ENCODE measurements at places on chromosomes 11 and 22. TPM values are rescaled to one million over a fixed set of nuclear protein-coding genes. Genes with fewer than 3 reads are reported as not detected.
A peak's percentile ranks its signal among the peaks of the same experiment; 100 is the strongest.

Gene VPREB3
- 0.80 TPM for polyA plus RNA-seq

Gene XKR3
- not detected for polyA plus RNA-seq

Gene LRRC51
- polyA plus RNA-seq: 9.4 TPM

Gene CREB3L1
- 59.1 TPM for polyA plus RNA-seq

Gene UBE2L6
- 18.9 TPM for polyA plus RNA-seq

Gene TIMM8B
- polyA plus RNA-seq: 49.4 TPM

Gene TST
- 52.3 TPM for polyA plus RNA-seq

Gene BCO2
- polyA plus RNA-seq: 10.0 TPM

Gene MMP8
- polyA plus RNA-seq: 0.08 TPM

DNA sequence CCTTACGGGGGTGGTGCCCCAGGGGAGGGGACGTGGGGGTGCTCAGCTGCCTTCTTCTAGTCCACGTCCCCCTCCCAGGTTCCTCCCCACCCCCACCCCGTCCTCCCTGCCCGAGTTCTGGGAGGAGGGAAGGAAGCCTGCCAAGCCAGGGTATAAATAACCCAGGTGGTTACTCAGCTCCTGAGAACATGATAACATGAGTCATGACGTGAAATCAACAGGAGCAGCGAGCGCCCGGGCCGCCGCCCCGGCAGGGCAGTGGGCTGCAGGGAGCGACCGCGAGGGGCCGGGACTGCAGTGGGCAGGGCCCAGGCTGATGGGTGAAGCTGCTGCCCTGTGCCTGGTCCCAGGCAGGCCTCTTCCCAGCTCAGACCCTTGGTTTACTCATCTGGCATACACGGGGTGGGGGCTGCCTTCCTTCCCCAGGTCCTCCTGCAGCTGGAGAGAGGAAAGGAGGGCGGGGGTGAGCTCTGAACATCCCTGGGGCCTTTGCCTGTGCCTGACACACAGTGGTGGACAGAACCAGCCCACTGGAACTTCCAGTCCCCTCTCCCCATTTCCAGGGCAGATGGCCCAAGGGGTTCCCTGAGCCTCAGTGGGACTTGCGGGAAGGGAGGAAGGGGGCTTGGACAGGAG is 8.8 kb upstream of the PDGFB start:
- DNase-seq: peak; percentile 80

GRCh38 chr11:132244846-132245245 is 874.4 kb downstream of the NTM start:
- no peak for DNase-seq

DNA sequence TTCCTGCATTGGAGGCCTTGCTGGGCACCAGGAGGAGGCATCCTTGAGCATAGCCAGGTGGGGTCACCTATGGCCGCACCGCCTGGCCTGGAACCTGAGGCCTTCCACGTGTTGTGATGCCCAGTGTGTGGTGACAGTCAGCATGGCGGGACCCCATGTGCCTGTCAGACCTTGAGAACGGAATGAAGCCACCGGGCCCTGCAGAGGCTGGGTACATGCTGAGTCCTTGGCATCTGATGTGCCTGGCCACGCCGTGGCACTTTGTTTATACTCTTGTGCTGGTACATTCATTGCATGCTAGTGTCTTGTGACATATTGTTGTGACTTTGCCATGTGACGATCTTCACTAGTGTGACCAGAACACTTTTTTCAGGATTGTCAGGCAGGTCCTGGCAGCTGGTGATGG is 8.5 kb upstream of the MYO7A start:
- DNase-seq: no peak

DNA sequence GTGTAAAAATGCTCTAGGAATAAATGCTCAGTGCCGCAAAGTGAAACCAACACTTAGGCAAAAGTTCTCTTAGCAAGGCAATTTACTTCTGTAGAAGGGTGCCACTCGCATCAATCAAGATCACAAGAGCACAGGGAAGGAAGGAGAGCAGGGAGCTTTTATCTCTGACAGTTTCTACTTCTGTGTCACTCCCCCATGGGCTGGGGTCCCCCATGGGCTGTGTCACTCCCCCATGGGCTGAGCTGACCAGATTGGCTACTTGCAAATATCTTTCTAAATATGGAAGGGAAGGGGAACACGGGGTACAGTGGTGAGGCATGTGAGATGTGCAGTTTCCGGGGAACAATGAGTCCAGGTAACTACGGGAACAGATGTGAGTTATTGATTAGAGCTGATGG is 397 bp downstream of the OR52N2 start:
- DNase-seq: no peak

DNA sequence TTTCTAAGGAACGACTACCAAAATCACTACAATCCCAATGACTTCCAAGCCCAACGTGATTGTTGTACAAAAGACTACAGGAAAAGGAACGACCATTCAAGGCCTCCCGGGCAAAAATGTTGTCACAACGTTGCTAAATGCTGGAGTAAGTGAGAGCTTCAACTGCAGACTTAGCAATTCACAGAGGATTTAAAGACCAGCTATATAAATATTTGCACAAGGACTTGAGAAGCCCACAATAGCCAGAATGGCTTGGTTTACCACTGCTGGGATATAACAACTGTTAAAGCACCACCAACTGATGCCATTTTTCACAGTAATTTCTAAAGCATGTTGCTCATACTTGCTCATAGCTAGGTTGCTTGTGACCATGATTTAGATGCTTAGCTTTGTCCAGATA is 78.3 kb downstream of the EMSY start:
- DNase-seq: no peak

DNA sequence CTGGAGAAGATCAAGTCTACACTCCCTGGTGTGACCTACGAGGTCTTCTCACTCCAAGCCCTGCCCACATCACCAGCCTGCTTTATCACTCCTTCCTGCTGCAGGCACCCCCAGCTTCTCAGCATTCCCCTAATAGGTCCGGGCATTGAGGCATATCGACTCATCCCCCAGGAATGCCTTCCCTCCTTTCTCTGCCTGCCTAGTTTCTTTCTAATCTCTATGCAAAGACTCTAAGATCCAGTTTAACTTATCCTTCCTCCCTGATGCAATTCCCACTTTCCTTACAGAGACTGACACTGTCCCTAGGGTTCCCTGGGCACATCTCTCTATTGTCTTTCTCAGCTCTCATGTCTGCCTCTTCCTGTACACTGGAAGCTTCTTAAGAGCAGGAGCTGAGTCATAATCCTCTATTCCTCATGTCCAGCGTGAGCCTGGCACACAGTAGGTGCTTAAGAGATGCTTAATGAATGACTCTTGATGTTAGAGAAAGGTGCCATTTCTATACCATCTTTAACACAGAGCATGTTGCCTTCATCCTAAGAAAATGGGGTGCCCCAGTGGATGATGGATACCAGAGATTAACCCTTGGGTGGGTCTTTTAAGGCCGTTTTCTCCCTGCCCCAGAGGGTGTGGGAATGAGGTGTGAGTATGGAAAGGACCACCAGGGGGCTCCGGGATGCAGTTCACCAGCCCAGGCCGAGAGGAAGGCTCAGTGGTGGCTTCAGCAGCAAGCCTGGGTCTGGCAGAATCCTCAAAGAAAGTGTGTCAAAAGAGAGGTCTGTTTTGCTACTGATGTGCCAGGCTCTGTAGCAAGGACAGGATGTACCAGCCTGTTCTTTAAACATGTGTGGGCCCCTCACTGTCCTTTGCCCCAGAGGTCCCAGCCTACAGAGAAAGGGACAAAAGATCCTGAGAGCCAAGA is 34.7 kb downstream of the PARVA start:
- DNase-seq: no peak

- no peak for DNase-seq
These were observed at the start of gene C22orf15 for GRCh38 chr22:23762842-23763578. TSS of gene C22orf15 (plus strand) at chr22:23762990. CDS start at chr22:23763307, 317 bp downstream.

DNA sequence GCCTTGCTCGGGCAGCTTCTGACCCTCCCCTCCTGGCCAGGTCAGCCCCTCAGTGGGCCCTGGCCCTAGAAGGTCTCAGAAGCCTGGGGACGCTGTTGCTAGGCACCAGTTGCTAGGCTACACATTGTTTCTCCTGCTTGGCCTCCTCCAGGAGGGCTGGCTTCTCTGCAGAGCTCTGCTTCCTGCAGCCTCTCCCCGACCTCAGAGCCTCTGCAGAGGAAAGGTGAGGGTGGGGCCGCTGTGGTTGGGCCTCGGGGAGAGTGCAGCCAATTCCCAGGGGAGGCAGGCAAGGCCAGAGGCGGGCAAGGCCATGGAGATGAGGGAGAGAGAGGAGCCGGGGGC is 27.6 kb upstream of the LRRC10B start:
- DNase-seq: no peak

- DNase-seq: no peak
These were observed 99.3 kb upstream of the SESN3 start for GRCh38 chr11:95330302-95330701.

DNA sequence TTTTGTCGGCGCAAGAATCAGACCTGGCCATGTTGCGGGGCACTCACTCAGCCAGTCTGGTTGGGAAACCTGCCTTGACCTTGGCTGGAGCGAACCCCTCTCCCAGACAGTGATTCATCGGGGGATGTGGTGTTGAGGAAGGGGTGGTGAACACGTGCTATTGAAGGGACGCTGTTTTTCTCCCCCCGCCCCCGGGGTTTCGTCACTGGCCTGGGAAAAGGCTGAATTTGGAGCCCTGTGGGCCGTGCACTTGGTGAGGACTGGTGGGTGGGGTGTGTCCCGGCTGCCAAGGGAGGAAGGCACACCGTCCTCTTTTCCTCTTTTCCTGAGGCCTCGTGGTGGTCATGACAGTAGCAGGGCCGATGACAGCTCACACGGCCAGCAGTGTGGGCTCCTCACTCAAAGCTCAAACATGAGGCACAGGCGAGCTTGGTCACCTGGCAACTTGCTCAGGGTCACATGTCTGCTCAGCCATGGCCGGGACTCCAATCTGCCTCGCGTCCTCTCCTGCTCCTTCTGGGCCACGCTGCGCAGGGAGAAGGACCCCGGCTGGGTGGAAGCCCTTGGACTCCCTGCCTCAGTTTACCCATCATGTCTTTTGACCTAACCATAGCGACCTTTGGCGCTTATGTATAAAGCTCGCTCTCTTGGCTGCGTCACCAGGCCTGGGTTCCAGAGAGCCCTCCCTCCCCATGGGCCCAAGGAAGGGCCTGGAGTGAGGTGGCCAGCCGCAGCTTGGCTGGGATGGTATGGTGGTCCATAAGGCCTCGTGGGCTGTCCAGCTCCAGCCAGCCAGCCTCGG is 49.4 kb downstream of the SMIM38 start:
- no peak for DNase-seq

DNA sequence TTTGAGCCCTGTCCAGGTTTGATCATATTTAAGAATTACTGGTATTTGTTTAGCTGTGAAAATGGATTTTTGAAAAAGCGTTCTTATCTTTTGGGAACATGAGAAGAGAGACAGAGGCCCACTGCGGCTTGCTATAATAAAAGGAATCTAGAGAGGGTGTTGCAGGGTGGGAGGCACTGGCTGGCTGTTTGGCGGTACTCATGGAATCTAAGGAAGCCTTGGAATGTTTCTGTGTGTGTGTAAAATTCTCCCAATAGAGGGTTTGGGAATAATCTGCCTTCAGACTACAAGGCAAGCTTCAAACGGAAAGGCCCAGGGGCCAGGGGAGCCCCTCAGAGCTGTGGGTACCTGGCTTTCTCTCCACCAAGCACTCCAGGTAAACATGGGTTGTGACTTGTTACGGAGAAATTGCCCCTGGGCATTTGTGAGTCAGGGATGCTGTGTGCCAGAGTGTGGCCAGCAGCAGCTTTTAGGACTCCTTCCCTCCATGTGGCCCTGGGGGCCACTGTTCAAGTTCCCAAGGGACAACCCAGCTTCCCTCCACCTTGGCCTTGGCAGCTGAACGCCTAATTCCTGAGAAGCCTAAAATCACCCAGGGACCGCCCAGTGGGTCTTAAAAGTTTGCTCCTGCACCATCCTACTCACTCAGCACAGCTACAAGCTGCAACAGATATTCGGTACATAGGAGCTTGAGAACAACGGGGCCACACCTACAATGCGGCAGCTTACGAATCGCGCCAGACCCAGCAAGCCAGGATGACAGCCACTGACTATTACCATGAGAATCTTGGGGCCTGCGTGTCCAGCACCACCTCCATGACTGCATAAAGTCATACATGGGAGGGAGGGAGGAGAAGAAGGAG is 14.1 kb upstream of the SYT8 start:
- no peak for DNase-seq

DNA sequence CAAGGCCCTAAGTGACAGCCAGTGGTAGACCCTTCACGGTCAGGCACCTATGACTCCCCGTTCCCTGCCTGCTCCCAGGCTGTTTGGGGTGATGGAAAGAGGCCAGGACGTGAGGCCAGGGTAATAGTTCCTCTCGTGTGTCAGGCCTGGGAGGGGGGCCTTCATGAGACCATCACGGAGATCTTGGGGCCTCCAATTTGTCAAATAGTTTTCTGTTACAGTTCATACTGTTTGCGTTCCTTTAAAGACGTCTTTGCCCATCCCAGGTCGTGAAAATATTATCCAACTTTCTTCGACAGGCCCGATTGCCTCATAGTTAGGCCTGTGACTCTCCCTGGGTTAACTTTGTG is 62.2 kb upstream of the KCNQ1OT1 start:
- DNase-seq: peak; percentile 1

DNA sequence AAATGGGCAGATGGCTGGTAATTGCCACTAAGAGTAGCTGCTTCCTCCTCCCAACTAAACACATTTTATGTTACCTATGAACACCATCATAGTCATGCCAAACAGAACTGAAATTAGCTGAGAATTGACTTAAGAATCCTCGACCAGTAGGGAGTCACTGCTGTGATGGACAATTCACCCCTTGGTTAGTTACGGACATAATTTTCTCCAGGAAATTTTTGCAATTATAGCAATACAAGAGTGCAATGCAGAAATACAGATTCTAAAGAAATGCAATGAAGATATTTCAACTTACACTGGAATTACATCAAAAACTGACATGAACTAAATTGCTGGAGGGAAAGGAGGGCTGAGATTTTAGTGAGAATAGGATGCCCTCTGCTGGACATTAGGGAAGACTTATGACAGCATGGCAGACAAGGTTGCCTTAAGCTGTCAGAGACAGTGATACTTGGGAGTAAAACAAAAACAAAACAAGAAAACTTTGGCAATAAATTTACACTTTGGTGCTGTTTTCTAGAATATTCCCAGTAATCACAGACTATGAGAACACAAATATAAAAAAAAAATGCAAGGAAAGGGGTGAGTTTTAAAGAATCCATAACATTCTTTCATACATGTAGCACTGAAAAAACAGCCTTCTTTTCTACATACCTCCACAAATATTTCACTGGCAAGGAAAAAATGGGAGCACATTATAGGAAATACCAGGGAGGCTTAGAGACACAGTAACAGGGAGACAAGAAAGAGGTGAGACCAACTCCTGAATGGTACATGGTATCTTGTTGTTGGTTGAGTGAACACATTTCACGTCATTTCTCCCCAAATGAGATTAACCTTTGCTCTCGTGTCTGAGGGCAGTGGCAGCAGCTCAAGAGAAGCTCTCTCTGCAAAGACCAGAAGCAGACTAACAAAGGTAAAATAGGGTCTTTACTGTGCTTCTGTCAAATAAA is 11.2 kb upstream of the PPP2R1B start:
- DNase-seq: no peak

DNA sequence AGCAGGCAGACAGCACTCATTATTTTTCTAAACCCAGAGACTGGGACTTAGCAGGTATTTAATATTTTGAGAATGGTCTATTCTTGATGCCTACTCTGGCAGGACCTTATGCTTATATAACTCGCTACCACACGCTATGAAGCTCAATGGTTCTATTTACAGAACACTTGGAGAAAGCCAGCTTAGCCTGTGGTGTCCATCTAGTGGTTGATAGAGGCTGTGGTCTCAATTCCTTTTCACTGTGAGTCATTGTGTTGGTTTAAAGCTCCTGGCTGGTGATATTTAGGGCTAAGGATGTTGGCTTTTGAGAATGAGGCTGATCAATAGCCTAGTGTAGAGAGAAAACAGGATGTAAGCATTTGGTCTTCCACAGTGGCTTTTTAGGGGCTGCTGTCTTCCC is 206.4 kb downstream of the DBX1 start:
- DNase-seq: peak; percentile 39
